ENCODE measurements at places on chromosomes 13 and 19.

GRCh38 chr19:44939668-44940067 lies 2.4 kb upstream of the APOC4 start:
- no peak for DNase-seq

GRCh38 chr19:50516456-50516855 lies 2.7 kb upstream of the ASPDH start:
- no peak for DNase-seq

- DNase-seq, result no peak
Measured at GRCh38 chr19:18312092-18312534, 10.8 kb downstream of the LSM4 start.

GRCh38 chr13:47215736-47216135 lies 318.9 kb upstream of the HTR2A start:
- no peak for DNase-seq

DNA sequence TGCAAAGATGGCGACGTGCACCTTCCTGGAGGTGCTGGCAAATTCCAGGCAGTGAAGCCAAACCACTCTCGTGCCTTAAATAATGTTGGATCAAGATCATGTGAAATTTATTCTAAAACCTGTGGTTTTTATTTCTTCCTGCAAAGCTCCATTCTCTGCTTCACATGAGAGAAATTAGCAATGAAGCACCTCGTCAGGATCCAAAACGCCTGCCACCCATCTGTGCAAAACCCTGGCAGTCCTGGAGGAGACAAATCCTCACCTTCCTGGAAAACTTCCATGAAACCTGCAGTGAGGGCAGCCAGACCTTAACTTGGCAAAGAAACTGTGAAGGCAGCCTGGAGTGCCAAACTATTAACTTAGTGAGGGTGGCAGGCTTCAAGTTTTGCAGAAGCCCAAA lies 47.6 kb downstream of the CHST8 start:
- DNase-seq, result no peak

DNA sequence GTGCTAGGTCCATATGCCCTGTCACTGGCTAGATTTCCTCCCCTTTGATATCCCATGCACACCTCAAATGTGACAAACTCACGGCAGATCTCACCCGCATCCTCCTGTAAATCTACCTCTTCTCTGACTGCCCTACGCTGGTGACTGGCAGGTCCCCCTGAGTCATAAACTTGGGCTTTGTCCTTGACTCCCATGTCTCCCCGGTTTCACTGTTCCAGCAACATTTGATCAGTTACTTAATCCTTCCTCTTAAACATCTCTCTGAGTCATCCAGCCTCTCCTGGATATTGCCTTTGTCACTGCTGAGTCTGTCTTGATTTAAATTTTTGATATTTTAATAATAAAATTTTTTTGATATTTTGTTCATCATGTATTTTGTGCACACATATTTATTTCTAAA lies 26.5 kb downstream of the FAM216B start:
- DNase-seq, result no peak

- no peak for DNase-seq
Measured at GRCh38 chr13:23928985-23929384, 31.7 kb upstream of the C1QTNF9B start.

- DNase-seq, result no peak
Measured at GRCh38 chr19:4758659-4759058, 32.9 kb upstream of the FEM1A start.

DNA sequence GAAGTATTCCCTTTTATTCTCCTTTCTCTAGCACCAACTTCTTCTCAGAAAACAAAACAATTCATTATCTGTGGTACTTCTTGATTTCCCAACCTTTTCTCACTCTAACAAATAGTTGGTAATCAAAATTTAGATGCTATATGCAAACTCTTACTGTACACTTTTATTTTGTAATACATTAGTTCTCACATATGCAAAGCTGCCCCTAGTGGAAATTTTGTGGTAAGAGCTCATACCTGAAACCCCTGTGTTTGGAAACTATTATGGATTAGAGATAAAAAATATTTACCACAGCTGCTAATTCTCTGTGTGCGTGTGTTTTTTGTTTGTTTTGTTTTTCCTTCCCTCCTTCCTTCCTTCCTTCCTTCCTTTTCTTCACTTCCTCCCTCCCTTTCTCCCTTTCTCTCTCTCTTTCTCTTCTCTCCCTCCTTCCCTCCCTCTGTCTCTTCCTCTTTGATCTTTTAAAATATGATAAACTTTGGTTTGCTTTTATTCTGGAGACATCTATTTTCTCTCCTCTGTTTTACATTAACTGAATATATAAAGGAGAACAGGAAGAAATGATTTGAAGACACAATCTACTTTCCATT lies 537.4 kb downstream of the SLITRK6 start:
- DNase-seq, result no peak

Measured in Caco-2 (cell line).